ENCODE measurements at places on chromosomes 7 and 10.

DNA sequence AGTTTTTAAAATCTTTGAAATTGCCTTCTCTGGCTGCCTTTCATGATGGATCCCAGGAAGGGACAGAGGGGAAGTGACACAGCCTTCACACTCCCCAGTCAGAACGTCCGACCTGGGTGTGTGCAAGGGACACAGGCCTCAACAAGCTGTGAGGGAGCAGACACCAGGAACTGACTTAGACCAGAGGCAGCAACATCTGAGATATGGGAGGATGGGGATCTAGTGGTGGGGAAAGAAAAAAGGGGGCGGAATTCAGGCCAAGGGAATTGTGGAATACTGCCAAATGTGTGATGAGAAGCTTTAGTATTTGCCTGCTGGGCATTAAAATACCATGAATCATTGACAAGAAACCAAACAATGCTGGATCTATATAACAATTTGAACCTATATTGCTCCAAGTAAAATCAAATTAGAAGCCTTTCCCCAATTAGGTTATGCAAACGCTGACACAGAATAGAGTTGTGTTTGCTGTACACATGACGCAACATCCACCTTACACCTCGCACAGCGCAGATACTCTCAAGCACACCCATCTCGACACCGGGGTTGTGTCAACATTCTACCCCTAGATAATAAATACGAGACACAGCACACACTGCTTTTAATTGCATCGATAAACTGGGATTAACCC is 17.2 kb upstream of the MNX1 start:
- no peak for DNase-seq

DNA sequence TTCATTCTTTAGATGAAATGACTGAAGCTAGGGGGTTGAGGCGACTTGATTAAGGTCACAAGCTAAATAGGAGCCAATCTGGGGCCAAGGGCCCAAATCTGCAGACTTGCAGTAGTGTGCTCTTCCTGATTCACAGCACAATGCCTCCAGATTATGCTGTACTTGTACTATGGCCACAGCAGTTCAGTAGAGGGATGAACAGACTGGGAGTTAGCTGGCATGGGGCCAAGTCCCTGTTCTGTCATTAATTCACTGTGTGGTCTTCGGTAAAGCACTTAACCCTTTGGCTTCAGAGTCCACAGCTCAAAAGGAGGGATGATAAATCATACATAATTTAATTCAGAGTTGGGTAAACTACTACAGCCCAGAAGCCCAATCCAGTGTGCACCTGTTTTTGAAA is 196.8 kb downstream of the XPNPEP1 start:
- peak; percentile 59 for DNase-seq

DNA sequence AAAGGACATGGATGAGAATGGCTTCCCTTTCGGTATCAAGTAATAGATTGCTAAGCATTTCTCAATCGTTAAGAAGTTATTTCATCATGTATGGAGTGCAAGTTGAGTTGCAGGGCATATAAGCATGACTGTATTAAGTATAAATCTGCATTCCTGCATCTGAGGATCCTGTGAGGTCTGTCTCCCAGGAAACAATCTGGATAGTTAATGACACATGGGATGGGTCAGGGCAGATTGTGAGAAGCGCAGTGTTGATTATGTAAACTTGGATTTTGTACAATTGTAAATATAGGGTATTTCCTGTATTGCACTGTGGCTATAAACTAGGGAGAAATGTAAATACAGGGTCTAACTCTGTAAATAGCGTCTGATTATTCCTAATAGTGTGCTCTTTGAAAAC is 102.6 kb downstream of the PLXDC2 start:
- DNase-seq = no peak

GRCh38 chr10:59131666-59132065 is 44.8 kb upstream of the PHYHIPL start:
- no peak for DNase-seq

DNA sequence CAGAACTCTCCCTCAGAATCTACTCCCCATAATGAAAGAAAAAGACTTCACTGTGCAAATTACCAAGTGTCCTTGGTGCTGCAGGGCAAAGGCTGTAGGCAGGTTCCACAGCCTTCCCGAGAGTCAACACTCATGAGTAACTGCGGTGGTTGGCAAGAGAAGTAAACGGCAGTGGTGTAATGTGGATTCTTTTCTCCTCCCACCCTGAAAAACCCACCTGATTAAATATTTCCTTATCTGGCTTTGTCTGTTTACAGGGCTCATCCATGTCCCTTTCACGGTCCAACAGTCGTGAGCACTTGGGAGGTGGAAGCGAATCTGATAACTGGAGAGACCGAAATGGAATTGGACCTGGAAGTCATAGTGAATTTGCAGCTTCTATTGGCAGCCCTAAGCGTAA is 300.9 kb downstream of the BICC1 start:
- DNase-seq = no peak

- DNase-seq = no peak
These were observed 4.3 kb upstream of the PARP12 start for GRCh38 chr7:140067052-140067451.

GRCh38 chr7:25481891-25482290 is 253.6 kb upstream of the NPVF start:
- no peak for DNase-seq

- DNase-seq = no peak
These were observed 185.7 kb upstream of the ADO start for GRCh38 chr10:62618576-62619412.

GRCh38 chr10:68092512-68092911 is 16.8 kb upstream of the MYPN start:
- no peak for DNase-seq

GRCh38 chr10:112360308-112361270 is 13.3 kb upstream of the ACSL5 start:
- DNase-seq = no peak

DNA sequence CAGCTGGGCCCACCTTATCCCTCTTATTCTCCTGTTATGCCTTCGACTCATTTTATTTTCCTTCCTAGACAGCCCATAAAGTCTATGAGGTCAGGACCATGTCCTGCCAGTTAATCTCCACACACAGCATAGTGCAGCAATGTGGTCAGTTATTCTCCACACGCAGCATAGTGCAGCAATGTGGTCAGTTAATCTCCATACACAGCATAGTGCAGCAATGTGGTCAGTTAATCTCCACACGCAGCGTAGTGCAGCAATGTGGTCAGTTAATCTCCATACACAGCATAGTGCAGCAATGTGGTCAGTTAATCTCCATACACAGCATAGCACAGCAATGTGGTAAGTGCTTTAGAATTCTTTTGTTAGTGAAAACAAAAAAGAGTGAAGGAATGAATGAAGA is 77.8 kb downstream of the TEX36 start:
- no peak for DNase-seq

- DNase-seq = no peak
These were observed 36.0 kb downstream of the IGF2BP3 start for GRCh38 chr7:23434147-23434917.

GRCh38 chr7:2237109-2237602 is 4.4 kb upstream of the MAD1L1 start:
- DNase-seq = no peak

GRCh38 chr7:8176370-8177081 is 85.4 kb downstream of the ICA1 start:
- no peak for DNase-seq

DNA sequence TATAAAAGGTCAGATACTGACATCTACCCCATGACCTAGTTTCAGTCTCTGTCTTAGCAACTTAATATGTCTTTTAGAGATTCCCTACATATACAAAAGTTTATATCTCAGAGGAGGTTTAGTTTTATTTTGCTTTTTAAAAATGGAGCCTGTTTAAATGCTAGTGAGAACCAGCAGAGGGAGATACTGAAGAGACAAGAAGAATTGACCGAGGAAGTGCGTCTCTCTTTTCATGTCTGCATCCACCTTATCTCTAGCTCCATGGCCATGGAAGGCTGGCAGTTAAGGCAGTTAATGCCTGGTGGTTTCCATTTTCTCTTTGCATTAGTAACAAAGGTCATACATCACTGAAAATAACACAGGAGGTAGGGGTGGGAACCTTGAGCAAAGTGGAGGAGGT is 10.7 kb downstream of the SUV39H2 start:
- DNase-seq = no peak

- no peak for DNase-seq
These were observed 266.1 kb downstream of the GLI3 start for GRCh38 chr7:41970941-41971340.

- peak; percentile 76 for DNase-seq
These were observed 62.4 kb upstream of the MKRN1 start for GRCh38 chr7:140541513-140542227.

DNA sequence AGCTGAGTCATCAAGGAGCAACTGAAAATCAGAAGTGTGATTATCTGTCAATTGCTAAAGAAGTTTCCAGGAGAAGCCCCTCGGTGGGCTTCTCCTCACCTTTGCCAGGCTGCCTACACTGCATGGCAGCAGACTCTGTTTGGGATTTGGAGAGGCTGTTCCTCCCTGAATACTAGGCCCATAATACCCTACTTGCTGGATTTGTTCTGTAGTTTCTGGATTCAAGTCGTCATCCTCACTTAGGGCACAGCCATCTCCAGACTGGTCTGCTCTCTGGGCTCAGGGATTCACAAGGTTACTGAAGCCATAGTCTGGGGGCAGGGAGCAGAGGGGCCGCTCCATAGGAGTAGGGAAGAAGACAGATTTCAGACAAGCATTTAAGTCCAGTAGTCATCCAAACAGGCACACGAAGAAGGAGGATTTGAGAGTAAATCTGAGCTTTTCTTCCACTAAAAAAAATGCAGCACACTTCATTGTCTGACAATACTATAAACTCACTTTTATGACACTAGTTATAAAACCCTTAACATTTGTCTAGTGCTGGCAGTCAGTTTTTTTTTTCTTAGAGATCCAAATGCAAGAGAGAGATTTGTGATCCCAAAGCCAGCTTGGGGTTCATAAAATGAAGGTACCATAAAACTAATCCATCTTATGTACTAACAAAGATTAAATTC is 723.3 kb downstream of the GRID1 start:
- no peak for DNase-seq

- no peak for DNase-seq
These were observed 130.9 kb upstream of the ADCY1 start for GRCh38 chr7:45443263-45443662.

GRCh38 chr7:82053453-82054032 is 283.7 kb upstream of the HGF start:
- DNase-seq = no peak
